Heart left ventricle (tissue), 16 donors: ENCODE measurements at places on chromosomes 12 and 14.

DNA sequence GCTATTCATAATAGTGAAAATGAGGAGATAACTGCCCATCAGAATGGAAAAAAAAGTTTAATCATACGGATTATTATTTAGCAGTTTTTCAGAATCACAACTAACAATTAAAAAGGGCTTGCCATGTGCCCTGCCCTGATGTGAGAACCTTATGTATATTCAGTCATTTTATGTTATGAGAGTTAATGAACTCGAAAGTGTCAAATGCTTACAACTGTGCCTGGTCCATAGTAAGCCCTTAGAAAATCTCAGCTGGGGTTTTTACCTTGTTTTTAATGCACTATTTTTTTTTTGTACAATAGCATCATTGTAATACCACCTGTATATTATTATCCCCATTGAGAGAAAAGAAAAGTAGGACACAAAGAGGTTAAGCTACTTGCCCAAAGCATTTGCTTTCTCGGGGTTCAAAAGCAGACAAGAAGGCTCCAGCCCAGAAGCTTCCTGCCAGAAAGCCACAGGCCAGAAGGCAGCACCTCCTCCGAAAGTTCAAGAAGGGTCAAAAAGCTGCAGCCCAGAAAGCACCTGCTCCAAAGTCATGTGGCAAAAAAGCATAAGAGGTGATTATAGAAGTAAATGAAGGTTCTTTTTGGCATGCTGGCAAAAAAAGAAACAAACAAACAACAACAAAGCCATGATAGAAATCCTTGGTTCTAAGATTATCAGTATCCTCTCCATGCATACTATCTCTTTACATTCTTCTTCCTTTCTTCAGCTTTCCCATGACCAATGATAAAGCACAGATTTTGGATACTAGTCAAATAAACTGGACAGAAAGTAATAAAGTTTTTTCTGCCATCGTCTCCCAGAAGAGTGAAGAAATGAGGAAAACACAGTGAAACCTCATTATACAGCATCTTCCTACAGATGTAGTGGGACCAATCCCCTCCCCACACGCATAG, 59.1 kb upstream of the NAP1L1 start:
- no peak for DNase-seq

DNA sequence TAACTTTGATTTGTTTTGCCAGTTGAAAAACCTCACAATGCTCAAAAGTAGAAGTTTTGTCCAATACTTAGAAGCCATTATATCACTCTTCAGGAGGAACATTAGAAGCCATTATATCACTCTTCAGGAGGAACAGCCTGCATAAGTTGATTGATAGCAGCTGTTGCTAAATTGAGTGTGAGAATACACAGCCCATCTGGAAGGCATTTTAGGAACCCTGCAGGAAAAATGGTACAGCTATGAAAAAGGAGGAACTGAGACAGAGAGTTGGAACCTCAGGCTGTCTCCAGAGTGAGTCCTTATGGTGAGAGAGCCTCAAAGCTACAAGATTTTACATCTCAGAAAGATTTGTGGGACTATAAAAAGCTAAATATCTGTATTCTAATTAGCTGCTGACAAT, 207.0 kb downstream of the MYRFL start:
- no peak for DNase-seq

- DNase-seq, result no peak
Measured at GRCh38 chr12:124893792-124894516, 20.5 kb downstream of the UBC start.

DNA sequence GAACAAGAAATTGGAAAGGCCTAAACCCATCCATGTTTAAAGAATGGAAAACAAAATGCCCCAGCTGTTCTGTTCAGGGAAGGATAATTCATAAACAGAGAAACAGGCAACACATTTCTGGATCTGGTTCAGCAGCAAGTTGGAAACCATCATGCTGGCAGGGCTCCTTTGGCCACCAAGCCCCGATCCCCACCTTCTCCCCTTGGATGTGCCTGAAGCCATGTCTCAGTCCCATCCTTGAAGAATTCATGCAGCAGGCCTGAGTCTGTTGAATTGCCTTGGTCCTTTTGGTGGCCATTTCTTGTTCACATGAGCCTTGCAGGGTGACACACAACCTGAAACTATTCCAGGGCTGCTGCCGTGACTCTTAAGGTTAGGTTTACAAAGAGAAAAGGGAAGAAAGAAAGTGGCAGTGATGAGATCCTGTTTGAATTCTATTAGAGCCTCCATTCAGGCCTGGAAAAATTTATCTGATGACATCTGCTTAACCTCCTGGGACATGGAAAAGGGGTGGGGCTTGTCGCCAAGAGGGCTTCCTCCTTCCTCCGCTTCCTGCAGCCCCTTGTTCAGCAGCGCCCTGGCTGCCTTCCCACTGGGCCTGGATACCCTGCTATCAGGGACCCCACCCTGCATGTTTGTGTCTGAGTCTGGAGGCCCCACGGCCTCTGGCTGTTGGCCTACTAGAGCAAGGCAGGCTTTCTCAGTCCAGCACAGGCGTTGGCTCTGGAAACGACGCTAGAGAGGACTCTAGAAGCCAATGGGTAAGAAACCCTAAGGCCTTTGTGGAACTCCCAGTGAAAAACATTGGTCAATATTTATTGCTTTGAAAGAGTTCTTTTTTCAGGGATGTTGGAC, 341.9 kb downstream of the C12orf75 start:
- DNase-seq, result peak; percentile 80

DNA sequence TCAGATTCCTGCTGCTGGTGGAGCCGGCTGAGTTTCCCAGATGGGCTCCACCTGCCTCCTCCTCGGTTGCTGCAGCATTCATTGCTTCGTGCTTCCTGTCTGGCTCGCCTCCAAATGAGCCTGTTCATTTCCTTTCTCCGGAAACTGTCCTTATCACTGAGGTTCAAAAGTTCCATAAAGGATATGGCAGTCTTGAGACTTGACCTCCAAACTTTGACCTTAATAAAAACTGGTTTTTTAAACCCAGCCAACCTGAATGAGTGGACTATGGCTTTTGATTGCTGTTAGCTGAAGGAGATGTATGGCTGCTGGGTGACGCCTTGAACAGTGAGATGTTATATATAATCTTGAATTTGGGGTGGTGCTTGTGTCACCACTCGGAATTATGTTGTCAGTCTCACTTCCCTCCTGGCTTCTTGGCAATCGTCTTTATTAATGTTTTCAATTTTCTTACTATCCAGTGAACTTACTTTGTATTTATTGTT, 62.7 kb downstream of the RASSF3 start:
- peak; percentile 64 for DNase-seq

DNA sequence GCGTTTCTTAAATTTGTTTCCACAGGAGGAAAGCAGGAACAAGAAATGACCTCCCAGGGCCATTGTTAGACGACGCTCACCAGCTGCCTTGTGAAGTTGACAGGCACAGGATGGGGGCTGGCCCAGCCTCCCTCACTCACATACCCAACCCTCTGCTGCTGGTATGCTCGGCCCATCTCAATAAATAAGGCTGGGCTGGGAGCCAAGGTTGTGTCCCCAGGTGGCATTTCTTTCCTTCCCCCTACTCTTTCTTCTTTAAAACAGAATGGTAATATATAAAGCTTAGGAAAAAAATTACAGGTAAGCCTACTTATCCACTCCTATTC, 93.0 kb downstream of the ACTN1 start:
- DNase-seq, result no peak

DNA sequence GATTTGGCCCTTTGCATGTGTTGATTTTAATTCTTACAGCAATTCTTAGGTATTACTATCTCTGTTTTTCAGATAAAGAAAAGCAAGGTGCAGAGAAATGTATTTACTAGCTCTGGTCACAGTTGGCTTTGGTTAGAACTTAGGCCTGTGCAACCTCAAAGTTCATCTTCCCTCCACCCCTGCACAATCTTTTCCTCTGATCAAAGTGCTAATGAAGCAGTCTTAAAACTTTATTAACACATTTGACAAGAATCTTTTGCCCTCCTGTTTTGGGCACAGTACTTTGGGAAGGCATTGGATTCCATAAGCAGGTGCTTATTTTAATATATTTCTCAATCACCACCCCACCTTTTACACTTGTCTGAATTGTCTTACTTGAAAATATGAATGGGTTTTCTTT, 2.7 kb downstream of the IRAK4 start:
- DNase-seq, result no peak

DNA sequence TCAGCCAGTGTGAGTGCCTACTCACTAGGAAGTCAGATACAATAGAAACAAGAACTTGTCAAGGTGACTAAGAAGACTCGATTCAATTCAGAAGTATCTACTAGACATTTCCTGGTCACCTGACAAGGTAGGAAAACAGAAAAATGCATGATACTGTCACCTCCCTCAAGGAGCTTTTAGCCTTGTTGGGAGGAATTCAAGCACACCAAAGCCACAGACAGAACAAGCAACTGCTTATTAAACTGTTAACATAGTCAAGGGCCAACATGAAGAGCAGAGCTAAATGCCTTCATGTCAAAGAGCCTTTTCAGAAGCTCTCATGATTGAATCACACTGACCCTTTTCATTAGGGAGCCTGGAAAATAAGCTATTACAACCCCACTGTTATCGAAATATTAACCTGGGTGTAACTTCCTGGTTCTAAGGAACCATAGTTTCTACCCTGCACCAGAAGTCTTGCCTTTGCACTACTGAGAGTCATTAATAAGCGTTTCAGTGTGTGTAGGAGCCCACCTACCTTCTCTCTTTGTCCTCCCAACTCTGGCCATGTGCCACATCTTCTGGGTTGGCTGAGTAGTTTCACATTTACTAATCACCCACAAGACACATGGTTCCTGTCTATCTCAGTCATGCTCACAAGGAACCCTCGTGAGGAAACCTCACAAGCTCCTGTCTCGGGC, 31.0 kb upstream of the LGALS3 start:
- DNase-seq, result no peak

DNA sequence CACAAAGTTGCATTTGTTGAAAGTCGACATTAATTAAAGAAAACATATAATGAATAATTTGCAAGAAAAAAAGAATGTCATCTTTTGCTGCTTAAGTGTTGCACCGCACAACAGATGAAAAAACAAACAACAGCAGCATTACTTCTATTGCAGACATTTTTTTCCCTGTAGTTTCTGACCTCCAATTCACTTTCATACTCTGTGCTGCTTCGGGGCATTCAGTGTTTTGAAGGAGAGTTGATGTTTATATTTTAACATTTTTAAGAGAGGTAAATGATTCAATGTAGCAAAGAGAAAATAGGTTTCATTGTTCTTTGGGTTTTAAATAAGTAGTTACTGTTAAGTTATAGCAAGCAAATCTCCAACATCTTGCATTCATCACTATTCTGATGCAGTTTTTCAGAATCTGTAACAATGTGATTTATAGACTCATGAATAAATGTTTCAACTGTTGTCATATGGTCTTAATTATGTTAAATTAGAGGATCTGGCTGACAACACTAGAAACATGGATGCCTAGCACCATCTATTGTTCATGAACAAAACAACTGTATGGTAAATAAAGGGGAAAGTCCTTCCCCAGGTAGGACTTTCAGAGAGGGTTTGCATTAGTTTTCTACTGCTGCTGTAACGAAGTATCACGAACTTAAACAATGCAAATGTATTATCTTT, 168.1 kb downstream of the BCAT1 start:
- DNase-seq, result no peak

DNA sequence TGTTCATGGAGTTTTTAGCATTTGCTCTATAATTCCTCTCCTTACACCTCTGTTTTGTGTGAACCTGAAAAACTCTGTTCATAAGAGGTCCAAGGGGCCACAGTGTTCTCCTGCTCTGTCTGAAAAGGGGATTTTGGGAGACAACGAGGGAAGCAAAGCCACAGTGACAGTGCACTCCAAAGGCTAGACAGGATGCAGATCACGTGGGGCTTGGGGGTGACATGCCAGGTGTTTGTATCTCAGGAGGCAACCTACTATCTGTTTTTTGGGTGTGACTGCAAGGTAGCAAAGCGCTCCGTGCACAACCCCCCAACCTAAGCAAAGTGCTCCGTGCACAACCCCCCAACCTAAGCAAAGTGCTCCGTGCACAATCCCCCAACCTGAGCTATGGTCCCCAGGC, 5.1 kb upstream of the CHD4 start:
- no peak for DNase-seq
